ENCODE measurements at places on chromosomes 16 and 17. TPM values are rescaled to one million over a fixed set of nuclear protein-coding genes. Genes with fewer than 3 reads are reported as not detected.

Gene ZNF385C
- total RNA-seq = not detected

Gene NHLRC4
- total RNA-seq = 0.14 TPM

Gene RAB11FIP4
- 1.9 TPM for total RNA-seq

Gene FOXN1
- not detected for total RNA-seq

Data from A549 treated with ZK216348 at 1 μM for 4 hours (cell line).